Trophoblast cell (in vitro differentiated cells and primary cell): ENCODE measurements at places on chromosomes 5 and 9.

GRCh38 chr5:175317872-175318271 is 126.1 kb downstream of the DRD1 start:
- no peak for DNase-seq

DNA sequence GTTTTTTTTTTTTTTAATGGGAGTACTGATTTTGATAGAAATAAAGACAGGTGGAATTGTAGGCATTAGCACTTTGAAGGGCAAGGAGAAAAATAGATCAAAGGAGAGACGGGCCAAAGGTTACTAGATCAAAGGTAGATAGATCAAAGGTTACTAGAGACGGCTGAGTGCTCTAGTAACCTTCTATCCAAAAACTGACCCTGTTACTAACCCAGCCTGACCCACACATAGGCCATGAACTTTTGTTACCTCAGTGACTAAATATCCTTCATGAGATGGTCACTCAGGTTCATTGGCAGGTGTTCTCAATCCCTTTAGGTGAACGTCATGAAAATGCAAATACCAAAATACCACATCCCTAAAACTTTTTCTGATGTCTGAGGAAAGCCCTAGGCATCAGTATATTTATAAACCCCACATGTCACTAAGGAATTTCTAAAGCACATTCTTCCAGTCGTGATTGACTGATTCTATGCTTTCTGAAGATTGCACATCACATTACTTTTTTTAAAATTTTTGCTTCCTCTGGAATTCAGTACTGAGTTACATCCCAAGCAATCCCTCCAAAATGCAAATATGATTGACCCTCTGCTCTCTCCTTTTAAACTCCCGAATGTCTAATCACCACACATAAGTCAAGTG is 772.7 kb downstream of the BRINP1 start:
- no peak for DNase-seq

- DNase-seq: no peak
These were observed 321.9 kb upstream of the IRX4 start for GRCh38 chr5:2204366-2205184.

GRCh38 chr5:158194561-158194976 is 335.6 kb upstream of the CLINT1 start:
- no peak for DNase-seq

DNA sequence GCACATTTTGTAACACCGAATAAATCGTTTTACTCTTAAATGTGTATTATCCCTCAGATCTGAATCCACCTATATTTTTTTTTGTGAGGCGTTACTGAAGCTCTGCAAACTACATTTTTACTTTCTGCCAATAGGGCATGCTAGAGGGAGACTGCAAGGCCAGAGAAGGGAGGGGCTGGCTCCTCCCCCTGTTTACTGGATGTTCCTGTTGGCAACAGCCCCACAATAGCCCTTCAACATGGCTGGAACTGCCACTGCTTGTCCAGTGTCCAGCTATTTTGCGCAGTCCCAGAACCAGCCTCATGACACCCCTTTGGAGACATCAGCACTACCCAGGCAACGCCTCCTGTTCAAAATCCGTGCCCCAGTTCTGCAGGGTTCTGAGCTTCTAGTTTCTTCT is 85.4 kb upstream of the MIER3 start:
- DNase-seq: no peak

GRCh38 chr9:73067074-73067473 is 84.6 kb upstream of the ANXA1 start:
- DNase-seq: no peak

GRCh38 chr9:123246534-123246933 is 21.9 kb downstream of the STRBP start:
- no peak for DNase-seq

DNA sequence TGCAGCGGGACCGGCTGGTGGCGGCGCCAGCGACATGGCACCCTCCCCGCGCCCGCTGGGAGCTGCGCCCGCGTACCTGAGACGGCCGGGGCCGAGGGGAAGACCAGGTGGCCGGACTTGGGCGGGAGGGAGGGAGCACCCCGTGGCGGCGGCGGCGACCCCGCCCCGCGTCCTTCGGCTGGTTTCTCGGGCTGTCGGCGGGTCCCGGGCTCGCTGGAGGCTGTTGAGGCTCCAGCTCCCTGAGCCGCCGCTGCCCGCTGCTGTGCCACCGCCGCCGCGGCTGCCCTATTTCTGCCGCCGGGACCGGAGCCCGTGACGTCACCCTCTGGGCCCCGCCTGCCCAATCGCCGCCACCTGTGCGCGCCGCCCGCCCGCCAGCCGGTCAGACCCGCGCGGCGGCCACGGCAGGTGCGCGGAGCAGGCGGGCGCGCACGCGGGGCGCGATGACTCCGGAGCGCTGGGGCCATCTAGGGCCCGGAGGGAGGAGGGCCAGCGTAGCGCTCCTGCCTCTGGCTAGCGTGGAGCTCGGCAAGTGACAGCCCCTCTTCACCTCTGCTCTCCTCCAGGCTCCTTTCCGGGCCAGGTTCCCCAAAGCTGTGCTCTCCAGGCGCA is at the start of gene FSTL4:
TSS of gene FSTL4 (minus strand) at position 293 of the 612 bp plus-strand sequence.
- peak; percentile 42 for DNase-seq

GRCh38 chr5:56598941-56599340 is 216.4 kb upstream of the MAP3K1 start:
- DNase-seq: no peak

GRCh38 chr5:7364226-7364875 is 31.6 kb upstream of the ADCY2 start:
- no peak for DNase-seq

DNA sequence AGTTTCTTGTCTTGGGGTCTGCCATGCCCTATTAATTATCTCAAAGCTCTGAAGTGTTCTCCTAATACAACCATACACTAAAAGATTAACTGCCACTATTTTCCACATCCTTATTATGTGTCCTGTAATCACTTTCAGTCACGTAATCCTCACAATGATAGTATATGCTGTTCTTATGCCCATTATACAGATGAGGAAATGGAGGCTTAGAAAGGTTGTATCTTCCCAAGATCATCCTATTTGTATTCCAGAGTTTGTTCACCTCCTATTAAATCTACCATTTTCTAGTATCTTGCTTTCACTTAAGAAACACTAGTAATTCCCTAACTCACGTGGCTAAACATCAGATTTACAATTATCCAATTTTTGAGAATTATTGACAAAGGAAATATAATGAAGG is 2.9 kb upstream of the ARHGEF28 start:
- DNase-seq: no peak

DNA sequence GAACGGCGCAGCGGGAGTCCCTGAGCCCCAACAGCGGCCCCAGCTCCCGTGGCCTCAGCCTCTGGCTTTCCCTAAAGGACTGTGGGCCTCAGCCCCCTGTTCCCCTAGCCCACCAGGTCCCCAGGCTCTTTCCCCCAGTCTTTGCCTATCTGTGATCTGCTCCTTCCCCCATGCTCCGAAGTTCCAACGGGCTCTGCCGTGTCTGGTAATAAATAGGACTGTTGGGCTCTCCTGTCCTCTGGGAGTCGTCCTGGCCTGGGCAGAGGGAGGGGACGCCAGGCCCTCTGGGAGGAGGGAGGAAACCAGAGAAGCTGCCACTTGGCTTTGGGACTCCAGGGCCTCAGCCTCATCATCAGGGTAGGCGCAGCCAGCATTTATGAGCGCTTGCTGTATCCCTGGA is 28.1 kb downstream of the ADGRD2 start:
- no peak for DNase-seq

DNA sequence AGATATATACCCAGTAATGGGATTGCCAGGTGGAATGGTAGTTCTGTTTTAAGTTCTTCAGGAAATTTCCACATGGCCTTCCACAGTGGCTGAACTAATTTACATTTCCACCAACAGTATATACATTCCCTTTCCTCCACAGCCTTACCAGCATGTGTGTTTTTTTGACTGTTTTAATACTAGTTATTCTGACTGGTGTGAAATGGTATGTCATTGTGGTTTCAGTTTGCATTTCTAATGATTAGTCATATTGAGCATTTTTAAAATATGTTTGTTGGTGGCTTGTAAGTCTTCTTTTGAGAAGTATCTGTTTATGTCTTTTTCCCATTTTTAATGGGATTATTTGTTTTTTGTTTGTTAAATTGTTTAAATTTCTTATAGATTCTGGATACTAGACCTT is 208.9 kb downstream of the CFAP90 start:
- no peak for DNase-seq

DNA sequence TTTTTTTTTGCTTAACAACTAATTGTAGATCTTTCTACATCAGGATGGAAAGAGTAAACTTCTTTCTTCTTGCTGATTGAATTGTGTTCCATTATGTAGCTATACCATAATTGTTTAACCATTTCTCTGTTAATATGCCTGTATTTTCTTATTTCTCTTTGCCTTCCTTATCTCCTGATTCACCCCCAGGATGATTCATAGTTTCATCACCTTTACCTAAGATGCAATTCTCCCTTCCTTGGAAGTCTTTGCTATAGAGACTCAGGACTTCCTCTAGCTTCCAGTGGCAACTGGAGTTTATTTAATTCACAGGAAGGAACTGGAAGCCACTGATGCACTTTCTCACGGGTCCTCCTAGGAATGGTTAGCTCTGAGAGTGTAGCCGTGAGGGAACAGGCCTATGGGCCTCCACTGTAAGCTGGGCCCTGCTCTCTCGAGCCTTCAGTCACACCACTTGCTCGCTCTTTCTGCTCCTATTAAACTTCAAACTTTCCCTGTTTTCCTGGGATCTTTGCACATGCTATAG is 83.1 kb downstream of the FGF1 start:
- peak; percentile 66 for DNase-seq

- no peak for DNase-seq
These were observed 47.1 kb downstream of the ST8SIA4 start for GRCh38 chr5:100855937-100856430.

DNA sequence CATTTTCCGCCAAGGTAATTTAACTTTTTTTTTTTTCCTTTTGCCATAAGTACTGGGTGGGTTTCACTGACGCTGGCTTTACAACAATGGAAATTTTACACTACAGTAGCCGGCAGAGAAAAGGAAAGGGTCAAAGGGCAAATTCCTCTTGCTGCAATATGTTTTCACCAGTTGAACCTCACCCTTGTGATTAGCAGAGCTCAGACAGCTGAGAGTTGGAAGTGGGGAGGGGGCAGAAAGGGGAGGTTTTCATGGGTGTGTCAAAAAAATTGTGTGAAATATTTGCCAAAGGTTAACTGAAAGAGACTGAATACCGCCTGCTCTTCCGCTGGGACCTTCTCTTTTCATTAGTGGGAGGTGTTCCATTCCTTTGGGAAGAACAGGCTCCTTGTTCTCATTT is 296.9 kb downstream of the ADAMTS6 start:
- no peak for DNase-seq

DNA sequence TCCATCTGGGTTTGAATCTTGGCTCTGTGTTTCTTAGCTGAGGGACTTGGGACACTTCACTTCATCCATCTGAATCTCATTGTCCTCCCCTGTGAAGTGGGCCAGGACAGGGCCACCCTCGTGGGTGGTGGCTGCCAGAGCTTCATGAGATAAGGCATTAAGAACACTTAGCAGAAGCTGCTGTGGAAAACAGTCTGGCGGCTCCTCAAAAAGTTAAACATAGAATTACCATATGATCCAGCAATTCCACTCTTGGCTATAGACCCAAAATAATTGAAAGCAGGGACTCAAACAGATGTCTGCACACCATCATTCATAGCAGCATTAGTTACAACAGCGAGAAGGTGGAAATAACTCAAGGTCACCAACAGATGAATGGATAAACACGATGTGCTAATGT is 42.4 kb upstream of the GGTA1 start:
- DNase-seq: no peak

DNA sequence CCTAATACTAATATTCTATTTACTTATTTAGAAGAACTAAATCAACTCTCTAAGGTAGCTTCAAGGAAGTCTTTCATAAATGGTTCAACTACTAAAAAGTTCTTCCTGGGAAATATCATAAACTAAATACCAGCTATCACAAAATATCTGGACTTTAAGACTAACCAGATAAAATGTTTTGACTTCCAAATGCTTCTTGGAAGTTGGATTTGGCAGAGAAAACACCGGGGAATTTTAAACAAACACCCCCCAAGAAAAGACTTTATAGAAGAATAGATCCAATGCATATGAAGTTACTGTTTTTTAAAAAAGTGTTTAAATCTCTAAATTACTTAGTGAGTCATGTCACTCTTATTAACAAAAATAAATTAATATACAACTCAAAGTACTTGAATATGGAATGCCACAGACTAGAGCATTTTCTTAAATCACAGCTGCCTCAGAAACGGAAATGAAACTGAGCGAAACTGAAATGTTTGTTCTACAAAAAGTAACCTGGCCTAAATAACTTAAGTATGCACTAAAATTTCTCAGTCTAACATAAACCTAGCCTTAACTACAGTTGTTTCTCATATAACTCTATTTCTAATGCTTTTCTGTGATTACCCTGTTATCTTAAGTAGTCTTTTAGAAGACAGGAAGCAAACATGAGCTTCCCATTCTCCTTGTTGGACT is 6.8 kb downstream of the ABCA1 start:
- no peak for DNase-seq

DNA sequence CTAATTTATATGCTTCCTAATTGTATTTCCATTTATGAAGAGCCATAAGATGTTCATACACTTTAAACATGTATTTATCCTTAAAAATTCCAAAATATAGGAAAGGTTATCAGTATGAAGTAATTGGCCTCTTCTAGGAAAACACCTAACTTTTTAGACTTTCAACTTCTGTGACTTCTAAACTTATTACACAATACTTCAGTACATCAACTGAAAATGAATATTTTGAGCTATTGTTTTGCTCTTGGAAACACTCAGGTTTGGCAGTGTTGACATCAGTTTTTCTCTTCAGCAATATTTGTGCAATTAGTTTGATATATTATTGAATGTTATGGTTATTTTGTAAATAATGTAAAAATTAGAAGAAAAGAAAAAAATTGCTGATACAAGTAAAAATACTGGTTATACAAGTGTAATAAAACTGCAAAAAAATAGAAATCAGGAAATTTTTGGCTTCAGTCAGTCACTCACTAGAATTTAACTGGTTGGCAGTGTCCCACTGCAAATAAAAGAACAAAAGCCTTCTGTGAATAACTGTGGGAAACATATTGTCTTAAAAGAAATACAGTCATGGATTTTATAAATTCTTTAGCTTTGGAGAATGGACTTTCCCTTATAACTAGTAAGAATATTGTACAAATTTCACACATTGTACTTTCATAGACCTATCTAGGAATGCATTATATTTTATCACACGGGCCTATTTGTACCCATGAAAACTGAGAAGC is 635.9 kb downstream of the TLE1 start:
- DNase-seq: no peak

- no peak for DNase-seq
These were observed 3.6 kb upstream of the SPATA31E1 start for GRCh38 chr9:87878989-87879511.

DNA sequence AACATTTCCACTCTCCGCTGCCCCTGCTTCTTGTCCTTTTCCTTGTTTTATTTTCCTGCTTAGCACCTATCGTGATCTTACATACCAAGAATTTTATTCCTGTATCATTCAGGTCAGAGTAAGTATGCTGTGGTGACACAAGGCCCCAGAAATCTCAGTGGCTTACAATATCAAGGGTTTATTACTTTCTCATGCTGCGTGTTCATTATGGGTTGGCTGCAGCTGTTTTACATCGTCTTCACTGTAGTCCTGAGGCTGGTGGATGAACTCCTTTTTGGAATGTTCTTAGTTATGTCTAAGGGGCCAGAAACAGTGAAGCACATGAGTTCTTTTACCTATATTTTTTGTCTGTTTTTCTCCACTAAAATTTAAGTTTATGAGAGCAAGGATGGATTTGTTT is 51.2 kb downstream of the FCHO2 start:
- DNase-seq: no peak

GRCh38 chr9:119365291-119366027 is 3.8 kb downstream of the BRINP1 start:
- no peak for DNase-seq

- DNase-seq: peak; percentile 66
These were observed 43.3 kb upstream of the RASEF start for GRCh38 chr9:83106263-83106662.
